ENCODE measurements at places on chromosomes 5 and 9.

GRCh38 chr5:175656966-175657365, 905 bp upstream of the HRH2 start:
- DNase-seq: no peak

DNA sequence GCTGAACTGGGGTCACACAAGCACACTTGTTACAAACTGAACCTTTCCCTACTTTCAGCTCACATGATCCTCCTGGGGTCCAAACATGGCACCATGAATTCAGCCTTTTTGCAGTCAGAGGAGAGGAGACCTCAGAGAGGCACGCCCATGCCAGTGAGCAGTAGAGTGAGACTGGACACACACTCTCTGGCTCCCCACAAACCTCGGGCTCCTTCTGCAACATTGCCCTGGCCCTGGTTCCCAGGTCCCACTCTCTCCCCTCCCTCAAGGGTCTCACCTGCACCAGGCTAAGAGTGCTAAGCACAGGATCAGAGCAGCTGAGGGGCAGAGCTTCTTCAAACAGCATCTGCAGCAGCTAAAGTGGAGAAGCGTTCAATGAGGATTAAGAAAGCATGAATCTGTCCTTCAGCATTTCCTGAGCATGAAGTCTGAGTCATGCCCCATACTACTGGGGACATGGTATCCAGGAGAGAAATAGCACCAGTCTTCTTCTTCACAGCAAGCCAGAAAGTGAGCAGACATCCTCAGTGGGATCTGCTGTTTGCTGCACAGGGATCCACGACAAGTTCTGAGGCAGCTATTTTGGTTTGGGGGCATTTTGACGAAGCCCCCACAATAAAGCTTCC, 27.2 kb downstream of the SLC35A4 start:
- no peak for DNase-seq

- DNase-seq: no peak
These were observed 47.8 kb upstream of the SLC1A3 start for GRCh38 chr5:36558641-36559040.

- DNase-seq: peak; percentile 12
These were observed 51.5 kb downstream of the PCSK1 start for GRCh38 chr5:96381526-96381925.

GRCh38 chr9:70040376-70040903, 3.2 kb upstream of the MAMDC2 start:
- DNase-seq: no peak

GRCh38 chr5:139601429-139601828, 40.3 kb downstream of the UBE2D2 start:
- DNase-seq: no peak

GRCh38 chr9:84206801-84207370, 133.7 kb downstream of the SLC28A3 start:
- no peak for DNase-seq

DNA sequence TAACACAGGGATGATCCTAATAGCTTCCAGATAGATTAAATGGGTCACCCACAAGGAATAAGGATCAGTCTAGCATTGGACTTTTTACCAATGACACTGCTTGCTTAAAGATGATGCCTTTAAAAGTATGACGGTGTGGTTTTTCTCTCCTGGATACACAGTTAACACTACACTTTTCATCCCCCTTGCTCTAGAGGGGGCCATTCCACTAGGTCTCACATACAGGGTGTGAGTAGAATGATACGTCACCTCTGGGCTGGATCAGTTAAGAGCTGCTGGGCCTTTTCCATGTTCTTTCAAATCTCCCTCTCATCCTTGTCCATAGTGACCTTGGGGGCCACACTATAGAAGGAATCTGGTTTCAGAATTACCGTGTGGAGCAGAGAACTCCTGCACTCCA, 140.6 kb downstream of the FSTL4 start:
- DNase-seq: no peak

DNA sequence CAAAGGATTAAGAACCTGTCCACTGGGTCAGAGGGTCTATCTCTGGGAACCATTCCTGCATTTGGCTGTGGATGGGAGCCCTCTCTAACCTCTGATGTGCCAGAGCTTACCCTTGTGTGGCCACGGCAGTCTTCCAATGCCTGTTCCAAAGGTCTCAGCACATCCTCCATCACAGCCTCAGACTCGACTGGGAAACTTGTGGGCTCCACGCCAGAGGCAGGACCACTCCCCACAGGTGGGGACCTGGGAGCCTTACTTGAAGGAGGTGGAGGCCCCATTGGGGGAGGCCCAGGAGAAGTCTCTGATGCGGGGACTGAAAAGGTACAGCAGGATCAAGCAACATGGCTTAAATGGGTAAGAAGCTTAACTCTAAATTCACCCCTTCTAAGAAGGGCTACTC, 4.4 kb downstream of the EIF4EBP3 start:
- DNase-seq: no peak

DNA sequence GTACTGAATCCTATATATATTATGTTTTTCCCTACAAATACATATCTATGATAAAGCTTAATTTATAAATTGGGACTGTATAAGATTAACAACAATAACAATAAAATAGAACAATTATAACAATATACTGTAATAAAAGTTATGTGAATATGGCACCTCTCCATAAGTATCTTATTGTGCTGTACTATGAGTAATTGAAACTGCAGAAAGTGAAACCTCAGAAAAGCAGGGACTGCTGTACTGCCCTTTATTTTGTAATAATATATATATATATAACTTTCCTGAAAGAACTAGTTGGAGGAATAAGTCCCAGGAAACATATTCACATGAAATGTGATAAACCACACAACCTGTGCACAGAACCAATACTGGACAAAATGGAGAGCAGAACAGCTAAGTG, 77.3 kb downstream of the PAM start:
- no peak for DNase-seq

DNA sequence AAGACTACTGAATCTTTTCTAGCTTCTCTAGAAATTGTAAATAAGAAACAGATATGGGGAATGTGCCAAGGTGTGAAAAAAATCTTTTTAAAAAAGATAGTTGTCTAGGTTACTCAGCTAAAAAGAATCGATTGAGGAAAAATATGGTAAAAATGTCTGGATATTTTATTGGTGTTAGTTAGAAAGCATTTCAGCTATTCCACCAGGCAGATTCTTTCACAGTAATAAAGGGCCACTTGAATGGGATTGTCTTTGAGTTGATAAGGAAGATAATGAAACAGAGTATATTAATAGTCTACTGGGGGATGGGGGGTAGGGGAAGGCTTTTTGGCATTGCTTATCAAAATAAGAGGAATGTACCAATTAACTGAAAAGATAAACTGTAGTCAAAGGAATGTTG, 51.9 kb downstream of the SLIT3 start:
- no peak for DNase-seq

DNA sequence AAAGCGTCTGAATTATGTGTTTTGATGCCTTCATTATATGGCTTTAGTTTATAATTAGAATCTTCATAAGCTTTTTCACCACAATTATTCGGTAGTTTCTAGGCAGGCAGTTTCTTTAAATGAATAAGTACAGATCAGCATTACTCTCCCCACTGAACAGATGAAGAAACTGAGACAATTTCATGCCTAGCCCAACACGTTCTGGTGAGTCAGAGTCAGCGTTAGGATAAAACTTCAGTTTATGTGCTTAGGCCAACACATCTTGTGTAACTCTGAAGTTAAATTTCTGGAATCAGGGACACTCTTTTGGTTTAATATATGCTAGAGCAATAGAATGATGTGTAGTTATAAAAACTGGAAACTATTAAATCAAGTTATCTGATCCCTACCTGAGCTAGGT, 186.7 kb upstream of the ELL2 start:
- no peak for DNase-seq

- no peak for DNase-seq
These were observed 6.3 kb downstream of the PDE6A start for GRCh38 chr5:149938279-149938678.

DNA sequence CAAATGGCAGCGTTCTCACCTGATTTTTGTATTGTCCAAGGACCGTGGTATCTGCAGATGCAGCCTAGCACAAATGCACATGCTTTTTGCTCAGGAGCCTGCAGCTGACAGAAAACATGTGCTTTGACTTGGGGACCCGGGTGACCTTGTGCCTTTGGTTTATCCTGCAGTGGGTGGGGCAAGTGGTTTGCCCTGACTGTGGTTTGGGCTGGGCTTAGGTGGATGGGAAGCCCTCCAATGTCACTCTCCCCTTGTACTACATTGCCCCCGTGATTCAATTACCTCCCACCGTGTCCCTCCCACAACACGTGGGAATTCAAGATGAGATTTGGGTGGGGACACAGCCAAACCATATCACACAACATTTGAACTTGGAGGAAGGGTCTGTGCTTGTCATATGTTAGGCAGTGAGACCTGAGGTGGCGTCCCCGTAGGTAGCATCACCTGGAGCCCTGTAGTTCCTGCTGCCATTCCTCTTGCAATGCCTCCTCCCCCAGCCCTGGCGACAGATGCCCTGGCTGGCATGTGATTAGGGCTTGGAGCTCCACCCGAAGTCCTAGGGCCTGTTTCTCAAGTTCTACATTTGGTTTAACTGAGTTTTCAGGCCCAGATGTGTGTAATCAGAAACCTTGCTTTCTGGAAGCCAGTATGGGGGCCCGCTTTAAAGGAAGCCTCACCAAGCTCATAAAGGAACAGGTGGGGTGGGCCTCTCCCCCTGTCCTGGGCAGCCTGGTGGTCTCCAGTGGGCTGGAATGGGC, 2.1 kb downstream of the ANKRD33B start:
- no peak for DNase-seq

- no peak for DNase-seq
These were observed 72.5 kb downstream of the NDFIP1 start for GRCh38 chr5:142181096-142181495.

GRCh38 chr5:16179511-16179935, at the start of gene MARCHF11:
Gene MARCHF11, minus strand, starts transcription at chr5:16179791. Its CDS starts 216 bp downstream, at chr5:16179575.
- no peak for DNase-seq

DNA sequence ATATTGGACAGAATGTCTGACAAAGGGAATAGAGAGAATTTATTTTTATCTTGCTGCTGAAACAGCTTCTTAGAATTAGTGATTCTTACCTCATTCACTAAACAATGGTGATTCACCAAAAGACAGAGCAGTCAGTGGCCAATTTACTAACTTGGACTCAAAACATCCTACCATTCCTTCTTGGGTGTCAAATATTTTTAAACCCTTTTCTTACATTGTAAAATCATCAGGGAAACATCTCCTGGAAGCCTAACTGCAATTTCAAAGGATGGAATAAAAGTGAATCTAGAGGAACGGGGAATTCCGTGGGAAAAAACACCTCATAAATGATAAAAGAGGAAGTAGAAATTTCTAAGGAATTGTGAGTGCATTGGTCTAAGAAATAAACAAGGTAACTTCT, 97.7 kb downstream of the LHFPL2 start:
- DNase-seq: no peak

DNA sequence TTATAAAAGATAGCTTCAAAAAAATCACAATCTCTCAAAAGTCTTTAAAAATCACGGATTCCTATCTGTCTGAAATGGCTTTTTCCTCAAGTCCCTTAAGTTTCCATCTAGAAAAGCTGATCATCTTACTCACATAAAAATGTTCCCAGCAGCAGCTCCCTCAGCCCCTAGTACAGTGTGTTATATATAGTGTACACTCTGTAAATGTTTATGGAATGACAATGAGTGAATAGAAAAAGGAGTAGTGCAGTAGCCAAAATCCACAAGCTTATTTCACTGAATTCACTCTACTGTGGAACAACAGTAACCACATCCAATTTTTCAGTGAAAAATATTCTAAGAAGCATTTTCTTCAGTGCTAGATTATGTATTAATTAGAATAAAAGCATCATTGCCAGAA, 609.4 kb downstream of the DTWD2 start:
- no peak for DNase-seq

DNA sequence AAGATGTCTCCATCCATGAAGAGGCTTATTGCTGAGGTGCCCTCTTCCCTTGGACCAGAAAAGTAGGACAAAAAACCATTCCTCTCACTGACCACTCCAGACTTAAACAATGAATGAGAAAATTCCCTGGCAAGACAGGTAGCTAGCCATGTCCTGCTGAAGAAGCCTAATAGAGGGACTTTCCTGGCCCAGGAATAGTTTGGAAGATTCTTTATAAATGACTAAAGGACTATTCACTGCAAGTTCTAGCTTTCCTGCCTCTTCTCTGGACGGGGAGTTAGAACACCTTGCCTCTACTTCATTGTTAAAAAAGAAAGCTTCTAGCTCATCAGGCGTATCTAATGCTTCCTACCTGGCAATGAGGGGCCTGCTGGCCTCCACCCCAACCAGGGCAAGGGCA, 153.6 kb downstream of the NR3C1 start:
- no peak for DNase-seq

- no peak for DNase-seq
These were observed 53.0 kb upstream of the RFX3 start for GRCh38 chr9:3578786-3579185.

DNA sequence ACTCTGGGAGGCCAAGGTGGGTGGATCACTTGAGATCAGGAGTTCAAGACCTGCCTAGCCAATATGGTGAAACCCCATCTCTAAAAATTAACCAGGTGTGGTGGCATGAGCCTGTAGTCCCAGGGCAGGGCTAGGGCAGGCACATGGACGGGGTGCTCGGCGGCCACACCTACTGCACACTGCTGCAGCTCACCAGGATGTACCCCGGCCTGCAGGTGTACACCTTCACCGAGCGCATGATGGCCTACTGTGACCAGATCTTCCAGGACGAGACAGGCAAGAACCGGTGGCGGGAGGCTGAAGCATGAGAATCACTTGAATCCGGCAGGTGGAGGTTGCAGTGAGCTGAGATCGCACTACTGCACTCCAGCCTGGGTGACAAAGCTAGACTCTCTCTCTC, 3.2 kb downstream of the ST6GALNAC4 start:
- DNase-seq: no peak

GRCh38 chr5:72955143-72955767, 586 bp upstream of the FCHO2 start:
- DNase-seq: no peak

- DNase-seq: no peak
These were observed 666.4 kb upstream of the ZNF608 start for GRCh38 chr5:125412561-125413495.

DNA sequence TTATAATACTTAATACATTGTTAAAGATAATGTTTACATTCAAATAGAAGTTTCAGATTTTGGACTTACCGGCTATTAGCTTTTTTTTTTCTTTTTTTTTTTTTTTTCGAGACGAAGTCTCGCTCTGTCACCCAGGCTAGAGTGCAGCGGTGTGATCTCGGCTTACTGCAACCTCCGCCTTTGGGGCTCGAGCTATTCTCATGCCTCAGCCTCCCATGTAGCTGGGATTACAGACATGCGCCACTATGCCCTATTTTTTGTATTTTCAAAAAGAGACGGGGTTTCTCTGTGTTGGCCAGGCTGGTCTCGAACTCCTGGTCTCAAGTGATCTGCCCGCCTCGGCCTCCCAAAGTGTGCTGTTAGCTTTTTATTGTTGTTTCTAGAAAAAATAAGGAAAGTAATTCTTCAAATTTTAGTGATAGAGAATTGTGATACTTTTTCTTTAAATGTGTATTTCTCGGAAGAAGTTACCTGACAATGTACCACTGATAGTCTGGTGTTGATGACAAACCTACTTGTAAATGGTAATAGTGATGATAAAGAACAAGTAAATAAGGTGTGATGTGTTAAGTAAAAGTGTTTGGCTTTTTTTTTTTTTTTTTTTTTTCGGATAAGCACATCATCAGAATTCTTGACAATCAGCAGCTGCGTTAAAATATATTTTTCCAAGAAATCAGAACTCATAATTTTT, 2.7 kb downstream of the CDC42SE2 start:
- DNase-seq: peak; percentile 72

- DNase-seq: no peak
These were observed 357.6 kb upstream of the CDH10 start for GRCh38 chr5:25002371-25002770.
